Glutamatergic neuron (in vitro differentiated cells): ENCODE measurements at places on chromosomes 2 and 18. TPM values are rescaled to one million over a fixed set of nuclear protein-coding genes. Genes with fewer than 3 reads are reported as not detected.

GRCh38 chr18:74456349-74457042 is 612 bp downstream of the DIPK1C start:
- H3K4me3 ChIP-seq: peak overlapping the region; percentile 61
- no peaks in the 10 kb centered on the region for H3K36me3 ChIP-seq
- H3K27me3 ChIP-seq: peaks cover 12% of the 10 kb centered on the region

GRCh38 chr18:11826836-11827235 is 24.4 kb upstream of the CHMP1B start:
- no peak for DNase-seq
- no peak overlapping the region for H3K27ac ChIP-seq
- peaks cover 2% of the 10 kb centered on the region for H3K27me3 ChIP-seq
- no peak overlapping the region for H3K4me3 ChIP-seq
- no peaks in the 10 kb centered on the region for H3K36me3 ChIP-seq

- no peaks in the 10 kb centered on the region for H3K36me3 ChIP-seq
- DNase-seq: no peak
- H3K4me1 ChIP-seq: no peaks in the 10 kb centered on the region
Measured at GRCh38 chr18:63987743-63988142, 17.9 kb downstream of the SERPINB8 start.

The TMEM185B gene
- total RNA-seq: 12.3 TPM

DNA sequence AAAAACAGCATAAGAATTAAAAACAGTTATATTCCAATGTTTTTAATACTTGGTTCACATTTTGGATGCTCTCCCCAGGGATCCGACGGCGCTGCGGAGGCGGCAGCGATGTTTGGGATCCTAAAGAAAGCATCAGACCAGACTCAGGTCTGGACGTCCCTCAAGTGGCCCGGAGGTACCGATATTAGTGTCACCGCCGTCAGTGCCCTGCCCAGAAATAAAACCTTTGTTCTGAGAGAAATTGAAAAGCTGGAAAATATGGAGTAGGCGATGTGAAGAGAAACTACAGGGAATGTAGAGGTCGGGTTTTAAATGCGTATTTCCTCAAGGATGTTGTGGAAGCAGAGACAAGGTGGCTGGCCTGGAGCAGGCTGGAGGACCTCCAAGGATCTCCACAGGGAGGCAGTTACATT is 683 bp upstream of the TBC1D8 start:
- H3K4me1 ChIP-seq: peaks cover 38% of the 10 kb centered on the region
- DNase-seq: no peak
- H3K36me3 ChIP-seq: no peaks in the 10 kb centered on the region
- peak overlapping the region; percentile 87 for H3K4me3 ChIP-seq
- peak overlapping the region; percentile 70 for H3K27ac ChIP-seq
- peaks cover 4% of the 10 kb centered on the region for H3K27me3 ChIP-seq

- no peaks in the 10 kb centered on the region for H3K27me3 ChIP-seq
- no peaks in the 10 kb centered on the region for H3K36me3 ChIP-seq
- peaks cover 4% of the 10 kb centered on the region for H3K4me1 ChIP-seq
- DNase-seq: no peak
Measured at GRCh38 chr2:197254776-197255530, 55.6 kb downstream of the ANKRD44 start.

- H3K27me3 ChIP-seq: no peaks in the 10 kb centered on the region
- H3K4me1 ChIP-seq: peaks cover 4% of the 10 kb centered on the region
- DNase-seq: no peak
- H3K27ac ChIP-seq: no peak overlapping the region
- H3K4me3 ChIP-seq: no peak overlapping the region
Measured at GRCh38 chr2:75099521-75099922, 99.8 kb downstream of the TACR1 start.

- H3K27me3 ChIP-seq: no peaks in the 10 kb centered on the region
- H3K36me3 ChIP-seq: no peaks in the 10 kb centered on the region
- H3K27ac ChIP-seq: no peak overlapping the region
- peaks cover 5% of the 10 kb centered on the region for H3K4me1 ChIP-seq
Measured at GRCh38 chr2:200483729-200484198, 26.1 kb downstream of the KCTD18 start.

DNA sequence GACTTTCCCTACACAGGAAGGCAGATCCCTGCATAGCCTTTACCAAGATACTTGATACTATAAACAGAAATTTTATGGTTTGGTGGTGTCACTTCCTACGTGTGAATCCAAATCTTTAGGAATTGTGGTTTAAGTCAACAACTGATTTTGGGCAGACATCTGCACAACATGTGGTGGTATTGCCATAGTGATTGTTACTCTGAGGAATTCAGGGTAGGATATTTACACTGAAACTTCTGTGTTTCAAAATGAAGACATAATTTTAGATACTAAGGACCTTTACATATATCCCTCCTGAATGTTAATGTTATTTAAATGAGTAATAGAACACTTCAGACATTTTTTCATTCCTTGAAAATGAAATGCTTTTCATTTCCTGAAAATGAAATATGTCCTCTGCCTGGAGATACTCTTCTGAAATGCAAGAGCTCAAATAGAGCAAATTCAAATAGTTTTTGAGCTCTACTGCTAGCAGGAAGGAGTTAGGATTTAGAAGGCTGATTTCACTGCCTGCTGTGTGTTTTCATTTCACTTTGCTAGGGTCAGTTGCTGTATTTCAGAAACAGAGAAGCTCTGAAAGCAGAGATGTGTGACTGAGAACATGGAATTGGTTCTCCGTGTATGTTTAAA is 77.2 kb downstream of the MDH1 start:
- H3K27me3 ChIP-seq: no peaks in the 10 kb centered on the region
- H3K4me3 ChIP-seq: no peak overlapping the region
- no peak for DNase-seq
- no peaks in the 10 kb centered on the region for H3K36me3 ChIP-seq

- peaks cover 7% of the 10 kb centered on the region for H3K4me1 ChIP-seq
- peaks cover 37% of the 10 kb centered on the region for H3K36me3 ChIP-seq
- H3K27me3 ChIP-seq: no peaks in the 10 kb centered on the region
- no peak overlapping the region for H3K4me3 ChIP-seq
- no peak for DNase-seq
- peak overlapping the region; percentile 75 for H3K27ac ChIP-seq
Measured at GRCh38 chr2:196743165-196743564, 56.3 kb downstream of the GTF3C3 start.

GRCh38 chr2:195055996-195056395 is 601.0 kb upstream of the SLC39A10 start:
- no peak overlapping the region for H3K27ac ChIP-seq
- no peaks in the 10 kb centered on the region for H3K27me3 ChIP-seq
- H3K36me3 ChIP-seq: no peaks in the 10 kb centered on the region

DNA sequence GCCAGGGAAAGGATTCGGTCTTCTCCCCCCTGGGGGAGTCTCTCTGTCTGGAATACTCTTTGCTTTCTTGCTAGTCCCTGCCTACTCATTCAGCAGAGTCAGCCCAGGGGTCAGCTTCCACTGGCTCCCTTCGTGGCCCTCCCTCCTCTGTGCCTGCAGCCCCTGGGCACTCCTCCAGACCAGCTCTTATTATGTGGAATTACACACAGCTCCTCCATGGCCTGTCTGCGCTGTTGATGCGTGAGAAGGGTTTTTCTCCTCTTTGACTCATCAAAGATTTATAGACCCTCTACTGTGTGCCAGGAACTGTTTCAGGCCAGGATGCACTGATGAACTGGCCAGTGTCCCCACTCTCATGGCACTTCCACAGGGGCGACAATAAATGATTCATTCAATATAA is 44.4 kb downstream of the ST8SIA5 start:
- H3K27me3 ChIP-seq: peaks cover 2% of the 10 kb centered on the region
- DNase-seq: no peak
- no peak overlapping the region for H3K4me3 ChIP-seq
- peaks cover 7% of the 10 kb centered on the region for H3K4me1 ChIP-seq
- no peaks in the 10 kb centered on the region for H3K36me3 ChIP-seq

- peaks cover 4% of the 10 kb centered on the region for H3K27me3 ChIP-seq
- no peaks in the 10 kb centered on the region for H3K36me3 ChIP-seq
- H3K4me3 ChIP-seq: peak overlapping the region; percentile 83
- DNase-seq: no peak
- H3K4me1 ChIP-seq: peaks cover 39% of the 10 kb centered on the region
Measured at GRCh38 chr2:101149241-101150192, 1.7 kb downstream of the TBC1D8 start.

GRCh38 chr2:190318931-190319554 is 583 bp downstream of the HIBCH start:
- no peaks in the 10 kb centered on the region for H3K36me3 ChIP-seq
- no peaks in the 10 kb centered on the region for H3K27me3 ChIP-seq
- H3K4me3 ChIP-seq: peak overlapping the region; percentile 96
- no peak for DNase-seq

- DNase-seq: no peak
- peaks cover 4% of the 10 kb centered on the region for H3K27me3 ChIP-seq
- H3K4me3 ChIP-seq: no peak overlapping the region
- no peaks in the 10 kb centered on the region for H3K36me3 ChIP-seq
Measured at GRCh38 chr2:181972431-181973170, 13.1 kb upstream of the PPP1R1C start.

The KCNS3 gene
- total RNA-seq: 5.5 TPM

- H3K4me3 ChIP-seq: no peak overlapping the region
- peaks cover 4% of the 10 kb centered on the region for H3K27me3 ChIP-seq
- no peak for DNase-seq
- H3K36me3 ChIP-seq: no peaks in the 10 kb centered on the region
- peaks cover 39% of the 10 kb centered on the region for H3K4me1 ChIP-seq
Measured at GRCh38 chr2:236612737-236613136, 43.1 kb downstream of the ACKR3 start.

GRCh38 chr2:122112216-122113005 is 357.0 kb downstream of the TSN start:
- no peak for DNase-seq
- no peaks in the 10 kb centered on the region for H3K4me1 ChIP-seq
- H3K27ac ChIP-seq: no peak overlapping the region
- peaks cover 7% of the 10 kb centered on the region for H3K27me3 ChIP-seq

DNA sequence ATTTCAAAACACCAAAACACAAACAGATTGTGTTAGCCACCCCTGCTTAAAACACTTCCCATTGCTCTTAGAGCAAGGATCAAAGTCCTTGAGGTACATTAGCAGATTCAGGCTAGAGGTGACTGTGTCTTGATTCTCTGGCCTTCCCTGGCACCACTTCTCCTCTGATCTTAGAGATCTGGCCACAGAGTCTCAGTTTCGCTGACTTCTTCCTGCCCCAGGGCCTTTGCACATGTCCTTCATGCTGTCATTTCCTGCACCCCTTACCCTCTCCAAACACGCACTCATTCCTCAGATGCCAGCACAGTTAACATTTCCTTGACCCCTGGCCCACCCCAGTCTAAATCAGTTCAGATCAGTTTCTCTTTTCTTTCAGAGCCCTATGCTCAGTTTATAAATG is 16.9 kb downstream of the CXCR4 start:
- peaks cover 2% of the 10 kb centered on the region for H3K27me3 ChIP-seq
- no peak for DNase-seq
- H3K4me3 ChIP-seq: no peak overlapping the region

GRCh38 chr2:29528891-29529520 is 392.4 kb downstream of the ALK start:
- H3K27ac ChIP-seq: peak overlapping the region; percentile 95
- peaks cover 20% of the 10 kb centered on the region for H3K27me3 ChIP-seq
- H3K36me3 ChIP-seq: no peaks in the 10 kb centered on the region
- DNase-seq: peak; percentile 87

GRCh38 chr2:219344751-219345430 is 12.3 kb upstream of the RESP18 start:
- H3K27ac ChIP-seq: peak overlapping the region; percentile 94
- H3K36me3 ChIP-seq: no peaks in the 10 kb centered on the region
- peaks cover 4% of the 10 kb centered on the region for H3K27me3 ChIP-seq
- H3K4me3 ChIP-seq: peak overlapping the region; percentile 58
- DNase-seq: no peak
- peaks cover 12% of the 10 kb centered on the region for H3K4me1 ChIP-seq

- no peak overlapping the region for H3K4me3 ChIP-seq
- no peaks in the 10 kb centered on the region for H3K27me3 ChIP-seq
- no peaks in the 10 kb centered on the region for H3K4me1 ChIP-seq
- no peak for DNase-seq
- no peaks in the 10 kb centered on the region for H3K36me3 ChIP-seq
Measured at GRCh38 chr2:149732001-149732685, 144.6 kb upstream of the MMADHC start.

DNA sequence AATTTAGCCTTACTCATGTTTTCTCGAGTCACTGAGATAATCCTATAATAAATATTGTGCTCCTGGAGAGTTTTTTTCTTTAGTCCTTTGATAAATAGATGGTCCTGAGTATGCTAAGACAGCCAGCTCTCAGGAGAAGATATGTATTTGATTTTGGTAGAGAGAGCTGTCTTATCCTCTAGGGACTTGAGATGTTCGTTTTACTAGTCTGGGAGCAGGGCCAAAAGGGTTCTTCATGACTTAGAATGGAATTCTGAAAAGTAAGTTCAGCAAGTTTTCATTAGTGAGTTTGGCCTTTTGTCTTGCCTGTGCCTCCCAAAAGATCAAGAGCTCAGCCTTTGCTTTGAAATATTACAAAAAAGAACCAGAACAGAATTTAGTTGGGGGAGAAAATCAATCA is 246.7 kb downstream of the BABAM2 start:
- H3K27me3 ChIP-seq: no peaks in the 10 kb centered on the region
- no peaks in the 10 kb centered on the region for H3K4me1 ChIP-seq
- no peak overlapping the region for H3K4me3 ChIP-seq
- no peak overlapping the region for H3K27ac ChIP-seq
- H3K36me3 ChIP-seq: peaks cover 3% of the 10 kb centered on the region

The FAM228A gene
- total RNA-seq: 0.69 TPM

The PLEK gene
- not detected for total RNA-seq

DNA sequence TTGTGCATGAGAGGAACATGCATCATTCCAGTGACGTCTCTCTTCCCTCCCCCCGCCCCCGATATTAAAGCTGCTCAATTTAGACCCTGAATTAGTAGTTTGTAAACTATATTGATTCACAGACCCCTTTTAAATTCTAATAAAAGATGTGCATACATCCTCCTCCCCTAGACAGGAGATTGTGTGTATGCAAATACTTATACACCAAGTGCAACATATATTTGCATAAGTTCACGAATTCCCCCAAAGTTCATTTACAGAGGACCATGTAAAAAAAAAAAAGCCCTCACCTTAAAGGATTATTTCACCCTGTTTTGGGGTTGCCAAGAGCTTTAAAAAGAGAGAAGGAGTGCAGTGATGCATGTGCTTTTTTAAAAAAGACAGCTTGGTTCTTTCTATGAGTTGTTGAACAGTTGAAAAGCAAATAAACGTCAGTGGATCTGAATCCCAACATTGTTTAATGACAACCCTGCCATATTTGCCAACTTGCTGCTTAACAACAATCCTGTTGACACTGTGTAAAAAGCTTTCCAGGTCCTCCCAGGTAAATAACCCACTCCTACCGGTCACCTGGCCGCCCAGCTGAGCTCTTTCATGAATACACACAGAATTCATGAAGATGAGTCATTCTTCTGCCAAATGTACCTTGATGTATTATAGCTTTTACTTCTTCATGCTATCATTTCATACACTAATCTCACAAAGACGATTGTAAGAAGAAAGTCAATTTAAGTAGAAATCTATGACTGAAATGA is 211.5 kb downstream of the IKZF2 start:
- H3K27ac ChIP-seq: no peak overlapping the region
- H3K27me3 ChIP-seq: no peaks in the 10 kb centered on the region
- no peaks in the 10 kb centered on the region for H3K36me3 ChIP-seq

DNA sequence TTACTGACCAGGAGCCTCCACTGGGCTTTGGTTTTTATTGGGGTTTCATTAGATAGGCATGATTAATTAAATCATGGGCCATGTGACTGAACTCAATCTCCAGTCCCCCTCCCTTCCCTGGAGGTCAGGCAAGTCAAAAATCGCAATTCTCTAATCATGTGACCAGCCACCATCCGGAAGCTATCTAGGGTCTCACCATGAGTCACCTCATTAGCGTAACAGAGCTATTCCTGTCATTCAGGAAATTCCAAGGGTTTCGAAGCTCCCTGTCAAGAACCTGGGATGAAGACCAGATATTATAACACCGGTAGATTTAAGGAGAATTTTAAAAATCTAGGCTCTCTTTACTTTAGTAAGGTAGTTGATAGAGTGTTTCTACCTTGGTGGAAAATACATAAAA is 180.3 kb upstream of the TCF4 start:
- no peaks in the 10 kb centered on the region for H3K36me3 ChIP-seq
- no peak for DNase-seq
- H3K4me1 ChIP-seq: no peaks in the 10 kb centered on the region
- no peak overlapping the region for H3K4me3 ChIP-seq
